ENCODE measurements at places on chromosomes 1 and 21.
A peak's percentile ranks its signal among the peaks of the same experiment; 100 is the strongest.

DNA sequence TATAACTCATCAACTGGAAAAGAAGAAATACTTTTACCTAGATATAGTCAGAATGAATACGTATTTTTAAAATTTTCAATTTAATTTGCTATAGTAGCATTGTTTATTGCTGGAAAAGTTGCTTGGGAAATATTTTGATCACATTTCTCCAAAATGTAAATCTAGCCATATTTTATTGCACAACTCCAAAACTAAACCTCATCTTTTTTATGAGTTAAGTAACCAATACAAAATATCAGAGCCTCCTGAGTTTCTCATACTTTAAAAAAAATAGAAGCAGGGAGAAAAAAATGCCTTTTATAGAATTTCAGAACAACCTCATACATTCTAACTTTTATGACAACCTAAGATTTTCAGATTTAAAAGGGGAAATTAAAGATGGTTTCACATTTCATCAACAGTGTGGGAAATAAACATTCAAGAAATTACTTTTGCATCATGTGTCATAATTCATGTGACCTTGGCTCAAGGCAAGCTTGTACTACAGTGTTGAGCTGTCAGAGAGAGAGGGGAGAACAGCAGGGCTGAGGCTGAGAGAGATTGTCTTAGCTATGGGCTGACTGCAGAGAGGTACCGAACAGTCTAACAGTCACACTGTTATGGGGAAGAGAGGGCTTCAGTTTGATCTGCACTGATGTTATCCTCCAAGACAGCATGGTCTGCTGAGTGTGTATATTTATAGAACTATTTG lies 519.0 kb downstream of the LTN1 start:
- peak; percentile 53 for DNase-seq

DNA sequence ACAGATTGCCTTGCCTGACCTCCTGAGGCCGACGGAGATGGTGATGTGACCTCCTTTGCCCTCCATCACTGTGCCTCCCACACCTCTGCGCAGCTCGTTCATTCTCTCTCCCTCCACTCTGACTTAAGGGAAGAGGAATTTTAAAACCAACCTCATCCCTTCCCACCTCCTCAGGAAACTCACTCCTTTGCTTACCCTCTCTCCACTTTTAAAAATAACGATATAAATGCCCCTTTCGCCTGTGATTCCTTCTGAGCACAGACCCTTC lies 21.2 kb downstream of the LRRN2 start:
- DNase-seq: no peak

DNA sequence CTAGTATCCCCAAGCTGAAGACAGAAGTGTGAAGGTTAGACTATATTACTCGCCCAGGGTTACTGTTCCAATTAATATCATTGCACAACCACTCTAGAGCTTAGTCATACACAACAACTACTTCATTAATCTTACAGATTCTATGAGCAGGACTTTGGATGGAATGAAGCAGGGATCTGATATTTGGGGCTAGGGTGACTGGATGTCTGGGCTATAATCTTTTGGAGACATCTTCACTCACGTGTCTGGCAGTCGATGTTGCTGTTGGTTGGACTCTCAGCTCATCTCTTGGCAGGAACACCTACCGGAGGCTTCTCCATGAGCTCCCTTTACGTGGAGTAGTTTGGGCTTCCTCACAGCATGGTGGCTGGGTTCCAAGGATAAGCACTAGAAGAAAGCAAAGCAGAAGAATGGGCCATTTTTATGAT lies 519.2 kb upstream of the B3GALT2 start:
- no peak for DNase-seq

- DNase-seq: no peak
Measured at GRCh38 chr1:209395169-209395568, 188.3 kb upstream of the CAMK1G start.

- DNase-seq: no peak
Measured at GRCh38 chr1:9444532-9444931, 94.7 kb upstream of the SLC25A33 start.

Measured in fibroblast of the aortic adventitia (primary cell).